ENCODE measurements at places on chromosomes 1 and 21.

DNA sequence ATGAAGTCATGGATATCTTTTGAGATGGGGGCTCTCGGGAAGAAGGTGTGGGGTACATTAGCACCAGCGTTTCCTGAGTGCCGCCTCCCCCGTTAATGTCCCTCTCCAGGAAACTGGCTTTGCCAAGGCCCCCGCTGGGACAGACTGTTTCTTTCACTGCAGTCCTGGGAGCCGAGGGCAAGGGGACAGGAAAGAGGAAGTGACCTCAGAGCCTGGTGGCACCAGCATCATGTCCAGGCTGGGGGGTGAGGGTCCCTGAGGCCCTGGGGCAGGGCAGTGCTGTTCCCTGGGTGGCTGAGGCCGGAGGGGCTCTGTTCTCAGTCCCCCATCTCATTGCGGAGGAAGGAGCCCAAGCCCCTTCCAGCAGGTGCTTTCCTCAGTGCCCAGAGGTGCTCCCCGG, 5.8 kb downstream of the PFKL start:
- no peak for DNase-seq

- DNase-seq: no peak
Observed at GRCh38 chr1:210901981-210902770, 231.8 kb downstream of the KCNH1 start.

- DNase-seq: no peak
Observed at GRCh38 chr1:1510912-1511532, 940 bp upstream of the ATAD3A start.

- no peak for DNase-seq
Observed at GRCh38 chr1:153192697-153193096, 10.5 kb upstream of the LELP1 start.

- no peak for DNase-seq
Observed at GRCh38 chr1:14891991-14892390, 261.6 kb upstream of the TMEM51 start.

- DNase-seq: no peak
Observed at GRCh38 chr1:178564086-178564782, 51.3 kb downstream of the TEX35 start.

GRCh38 chr1:147214325-147214724, 10.8 kb downstream of the FMO5 start:
- no peak for DNase-seq

DNA sequence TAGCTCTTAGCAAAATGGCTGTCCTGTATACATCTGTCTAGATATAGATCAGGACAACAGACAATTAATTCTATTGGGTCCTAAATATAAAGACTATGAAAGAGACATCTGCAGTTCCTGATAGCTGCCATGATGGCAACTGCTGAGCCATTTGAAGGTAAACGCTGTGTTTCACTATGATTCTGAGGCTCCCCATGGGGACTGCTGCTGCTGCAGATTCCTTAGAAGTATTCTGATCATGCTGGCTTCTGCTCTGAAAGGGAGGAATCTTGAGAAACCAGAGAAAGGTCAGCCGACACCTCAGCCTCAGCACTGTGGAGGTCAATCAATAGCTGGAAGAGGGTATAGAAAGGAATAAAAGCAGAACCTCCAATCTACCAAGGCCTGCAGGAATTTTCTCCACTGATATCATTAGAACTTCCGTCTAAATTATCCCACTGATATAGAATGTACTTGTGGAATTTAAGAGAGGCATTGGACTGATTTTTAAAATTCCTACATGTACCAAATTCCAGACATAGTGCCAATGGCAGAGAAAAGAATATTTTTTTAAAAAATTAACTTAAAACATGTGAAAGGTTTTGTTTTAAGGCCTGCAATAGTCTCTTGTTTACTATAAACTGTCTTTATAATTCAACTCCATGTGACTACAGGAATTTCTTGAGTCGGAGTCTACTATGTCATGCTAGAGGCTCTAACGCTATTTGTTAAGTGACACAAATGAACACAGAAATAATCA, 53.2 kb downstream of the DDAH1 start:
- no peak for DNase-seq

- no peak for DNase-seq
Observed at GRCh38 chr1:3625151-3625907, 514 bp downstream of the TPRG1L start.

GRCh38 chr1:105386489-105386888, 1636.8 kb downstream of the AMY1C start:
- DNase-seq: no peak

DNA sequence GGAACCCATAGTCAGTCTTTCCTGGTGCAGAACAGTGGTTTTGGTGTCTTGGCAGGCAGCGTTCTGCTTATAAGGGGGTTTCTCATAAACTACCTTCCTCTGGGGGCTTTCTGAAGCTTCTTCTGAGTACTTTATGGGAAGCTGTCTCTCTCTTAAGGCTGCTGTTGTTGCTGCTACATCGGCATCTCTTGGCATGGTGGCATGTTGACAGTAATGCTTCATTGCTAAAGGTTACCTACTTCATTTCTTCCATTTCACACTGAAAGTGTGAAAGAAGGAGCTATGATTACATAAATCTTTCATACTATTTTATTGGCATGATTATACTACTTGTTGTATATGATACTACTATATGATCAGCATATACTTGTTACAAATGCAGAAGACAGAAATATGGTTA, 6.3 kb upstream of the MAP10 start:
- DNase-seq: no peak

DNA sequence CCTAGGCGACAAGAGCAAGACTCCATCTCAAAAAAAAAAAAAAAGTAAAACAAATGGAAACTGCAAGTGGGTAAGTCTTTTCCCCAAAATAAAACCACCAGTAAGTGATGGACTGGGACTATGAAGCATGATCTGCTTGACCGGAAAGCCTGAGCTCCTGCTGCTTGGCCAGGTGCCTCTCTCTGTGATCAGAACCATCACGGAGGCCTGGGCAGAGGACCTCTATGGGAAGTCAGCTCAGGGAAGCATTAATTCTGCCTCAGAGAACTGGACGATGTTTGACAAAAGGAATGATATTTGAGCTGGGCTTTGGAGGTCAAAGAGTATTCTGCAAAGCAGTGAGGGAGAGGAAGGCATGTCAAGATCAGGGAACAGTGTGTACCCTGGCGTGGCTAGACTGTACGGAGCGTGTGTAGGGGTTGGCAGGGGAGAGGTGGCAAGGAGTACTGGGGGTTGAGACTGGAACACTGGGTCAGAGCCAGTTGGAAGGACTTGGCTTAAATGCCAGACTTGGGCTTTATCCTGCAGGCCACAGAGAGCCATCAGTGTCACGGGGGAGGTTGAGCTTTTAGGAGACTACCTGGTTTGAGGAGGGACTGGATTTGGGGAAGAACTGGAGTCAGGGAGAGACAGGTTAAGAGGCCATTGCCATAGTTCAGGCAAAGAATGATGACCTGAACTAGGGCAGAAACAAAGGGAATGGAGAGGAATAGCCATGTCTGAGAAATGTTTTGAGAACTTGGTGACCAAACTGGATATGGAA, 16.4 kb downstream of the ATP1A2 start:
- DNase-seq: no peak

DNA sequence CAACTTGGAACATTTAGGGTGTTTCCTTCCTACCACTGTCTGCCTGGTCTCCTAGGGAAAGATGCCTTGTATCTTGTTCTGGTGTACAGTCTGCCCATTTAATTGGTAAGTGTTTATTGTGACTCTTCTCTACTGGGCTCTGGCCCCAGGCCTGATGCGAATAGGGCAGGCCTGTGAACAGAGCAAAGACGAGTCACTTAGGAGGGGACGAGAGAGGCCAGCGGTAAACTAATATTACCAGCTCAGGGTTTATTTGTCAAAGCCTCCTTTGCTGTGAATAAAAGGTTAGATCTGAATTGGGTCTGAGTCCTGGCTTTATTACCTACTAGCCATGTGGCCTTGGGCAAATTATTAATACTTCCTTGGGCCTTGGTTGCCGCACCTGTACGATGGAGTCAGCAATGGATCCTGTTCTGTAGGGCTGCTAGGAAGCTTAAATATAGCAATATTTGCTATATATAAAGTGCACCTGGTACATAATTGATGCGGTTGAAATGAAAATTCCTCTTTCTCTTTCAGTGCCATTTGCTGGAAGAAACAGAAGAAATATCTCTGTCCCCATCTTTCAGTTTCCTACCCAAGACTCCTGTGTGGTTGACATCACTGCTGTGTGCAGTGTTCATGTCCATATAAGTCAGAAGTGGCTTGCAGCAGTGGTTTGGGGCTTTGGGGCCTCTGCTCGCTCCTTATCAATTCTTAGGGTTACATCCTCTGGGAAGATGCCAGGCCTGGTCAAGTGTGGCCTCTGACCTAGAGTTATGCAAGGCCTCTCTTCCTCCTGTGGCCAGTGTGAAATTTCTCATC, 32.4 kb downstream of the MAPKAPK2 start:
- no peak for DNase-seq

DNA sequence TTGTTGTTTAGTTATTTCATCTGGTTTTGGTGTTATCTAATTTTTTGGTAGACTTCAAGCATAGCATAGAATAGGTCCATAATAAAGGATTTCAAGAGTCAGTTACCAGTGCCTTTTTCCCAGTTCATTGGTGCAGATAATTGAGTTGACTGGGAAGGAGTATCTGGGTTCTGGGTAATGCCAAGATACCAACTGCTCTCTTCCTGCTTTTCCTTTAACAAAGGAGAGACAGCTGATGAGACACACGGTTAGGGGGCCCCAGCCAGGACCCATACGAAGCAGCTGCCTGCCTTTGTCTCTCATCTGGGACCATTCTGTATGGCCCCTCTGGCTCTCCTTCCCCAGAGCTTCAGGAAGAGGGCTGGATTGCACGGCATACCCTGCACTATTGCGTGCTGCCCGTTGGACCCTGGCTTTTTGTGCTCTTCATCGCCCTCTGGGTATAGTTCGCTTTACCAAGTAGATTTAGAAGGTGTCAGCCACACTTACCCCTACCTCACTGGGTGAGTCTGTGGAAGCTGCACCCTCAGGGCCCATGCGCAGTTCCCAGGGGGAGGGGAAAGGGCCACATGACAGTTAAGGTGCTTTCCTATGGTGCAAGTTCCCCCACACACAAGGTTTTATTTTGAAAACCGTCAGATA, 7.0 kb downstream of the NAV1 start:
- no peak for DNase-seq

- no peak for DNase-seq
Observed at GRCh38 chr1:221150996-221151395, 271.8 kb downstream of the HLX start.

- DNase-seq: no peak
Observed at GRCh38 chr1:174049514-174049913, 27.4 kb upstream of the RC3H1 start.

GRCh38 chr1:203025686-203026030, 633 bp upstream of the PPFIA4 start:
- no peak for DNase-seq

DNA sequence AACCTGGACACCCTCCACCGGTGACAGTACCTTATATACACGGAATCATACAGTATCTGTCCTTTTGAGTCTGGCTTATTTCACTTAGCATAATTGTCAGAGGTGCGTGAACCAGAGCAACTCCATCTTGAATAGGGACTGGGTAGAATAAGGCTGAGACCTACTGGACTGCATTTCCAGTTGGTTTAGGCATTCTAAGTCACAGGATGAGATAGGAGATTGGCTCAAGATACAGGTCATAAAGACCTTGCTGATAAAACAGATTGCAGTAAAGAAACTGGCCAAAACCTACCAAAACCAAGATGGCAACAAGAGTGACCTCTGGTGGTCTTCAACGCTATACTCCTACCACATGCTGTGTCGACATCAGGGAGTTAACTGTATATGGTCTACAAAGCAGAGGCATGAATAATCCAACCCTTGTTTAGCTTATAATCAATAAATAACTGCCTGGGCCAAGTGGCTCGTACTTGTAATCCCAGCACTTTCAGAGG, 1.4 kb upstream of the FDPS start:
- no peak for DNase-seq

GRCh38 chr1:243421784-243422183, 165.9 kb downstream of the SDCCAG8 start:
- DNase-seq: no peak

GRCh38 chr1:93907718-93908117, 1.5 kb downstream of the GCLM start:
- DNase-seq: no peak

DNA sequence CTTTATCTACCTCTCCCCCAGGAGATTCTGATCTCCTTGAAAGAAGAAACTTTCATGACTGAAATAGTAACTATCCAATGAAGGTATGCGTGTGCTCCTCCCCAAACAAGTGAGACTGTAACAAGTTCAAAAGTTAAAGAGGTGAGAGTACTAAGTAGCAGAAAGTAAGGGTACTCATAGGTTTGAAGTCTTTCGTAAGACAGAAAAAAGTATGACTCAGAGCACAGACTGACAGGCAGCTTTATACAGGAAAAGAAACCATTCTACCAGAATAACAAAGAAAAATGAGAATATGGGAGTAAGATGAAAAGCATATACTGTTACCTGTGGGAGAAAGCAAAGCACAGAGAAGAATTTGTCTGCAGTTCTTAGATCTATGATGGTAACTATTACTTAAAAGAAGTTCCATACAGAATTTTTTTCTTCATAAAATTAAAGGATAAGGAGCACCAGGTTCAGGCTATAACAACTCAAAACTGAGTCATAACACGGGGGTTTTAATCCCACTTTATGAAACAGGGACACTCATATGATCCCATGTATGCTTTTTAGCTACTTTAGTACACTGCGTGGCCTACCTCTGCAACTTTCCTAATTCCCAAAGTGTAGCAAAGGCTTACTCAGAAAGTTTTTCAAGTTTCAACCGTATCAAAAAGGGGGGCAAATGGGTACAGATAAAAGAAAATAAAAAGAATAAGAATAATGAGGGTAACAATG, 52.0 kb downstream of the FOXJ3 start:
- DNase-seq: no peak

- DNase-seq: no peak
Observed at GRCh38 chr21:42905195-42905594, 12.1 kb downstream of the NDUFV3 start.

DNA sequence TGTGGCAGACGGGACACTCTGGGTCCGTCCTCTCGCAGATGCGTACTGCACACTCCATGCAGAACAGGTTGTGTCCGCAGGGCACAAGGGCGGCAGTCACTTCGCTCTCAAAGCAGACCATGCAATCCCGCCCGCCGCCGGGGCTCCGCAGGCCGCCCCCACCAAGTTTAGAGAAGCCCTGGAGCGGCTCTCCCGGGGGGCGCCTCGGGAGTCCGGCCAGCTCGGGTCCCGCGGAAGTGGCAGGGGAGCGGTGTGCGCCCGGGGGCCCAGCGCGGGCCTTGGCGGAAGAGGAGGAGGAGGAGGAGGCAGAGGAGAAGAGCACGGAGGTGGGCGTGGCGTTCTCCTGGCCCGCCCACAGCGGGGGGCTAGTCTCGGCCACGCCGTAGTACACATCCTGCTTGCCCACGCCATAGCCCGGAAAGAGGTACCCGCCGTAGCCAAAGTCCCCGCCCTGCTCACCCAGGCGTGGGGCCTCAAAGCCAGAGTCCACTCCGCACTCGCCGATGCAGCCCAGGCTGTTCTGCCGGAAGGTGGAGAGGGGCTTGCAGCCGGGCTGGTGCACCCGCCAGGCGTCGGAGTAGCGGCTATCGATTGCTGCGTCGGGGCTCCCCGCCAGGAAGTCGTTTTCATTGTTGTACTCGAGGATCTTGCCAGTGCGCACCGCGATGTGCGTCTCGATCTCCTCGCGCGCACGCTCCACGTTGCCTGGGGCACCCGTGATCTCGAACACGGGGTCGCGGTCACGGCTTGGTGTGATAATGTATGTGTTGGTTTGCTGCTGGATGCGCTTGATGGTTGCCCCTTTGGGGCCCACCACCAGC, 5.4 kb downstream of the MEX3A start:
- no peak for DNase-seq

GRCh38 chr21:45559216-45560105, 17.2 kb upstream of the SLC19A1 start:
- no peak for DNase-seq

- DNase-seq: no peak
Observed at GRCh38 chr1:32868806-32869455, 1.8 kb downstream of the FNDC5 start.
